Skeletal muscle cell (primary cell): ENCODE measurements at places on chromosomes 2 and 18.

DNA sequence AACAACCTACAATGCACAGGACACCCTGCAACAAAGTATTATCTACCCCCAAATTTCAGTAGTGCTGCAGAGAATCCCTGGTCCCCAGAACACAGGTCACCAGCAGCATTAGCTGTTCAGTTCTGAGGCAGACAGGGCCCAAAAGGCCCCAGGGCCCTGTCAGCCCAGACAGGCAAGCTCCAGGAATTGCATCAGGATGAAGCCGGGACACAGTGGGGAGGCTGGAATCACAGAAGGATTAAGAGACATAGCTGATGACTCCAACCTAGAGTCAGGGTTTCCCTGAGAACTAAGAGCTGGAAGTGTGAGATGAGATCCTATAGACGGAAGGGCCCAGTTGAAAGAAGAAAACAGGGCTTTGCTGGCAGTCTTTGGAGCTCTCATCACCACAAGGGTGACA lies 148.1 kb downstream of the GALNT14 start:
- DNase-seq = no peak

- DNase-seq = no peak
Measured at GRCh38 chr2:30770816-30771576, 36.2 kb downstream of the CAPN13 start.

DNA sequence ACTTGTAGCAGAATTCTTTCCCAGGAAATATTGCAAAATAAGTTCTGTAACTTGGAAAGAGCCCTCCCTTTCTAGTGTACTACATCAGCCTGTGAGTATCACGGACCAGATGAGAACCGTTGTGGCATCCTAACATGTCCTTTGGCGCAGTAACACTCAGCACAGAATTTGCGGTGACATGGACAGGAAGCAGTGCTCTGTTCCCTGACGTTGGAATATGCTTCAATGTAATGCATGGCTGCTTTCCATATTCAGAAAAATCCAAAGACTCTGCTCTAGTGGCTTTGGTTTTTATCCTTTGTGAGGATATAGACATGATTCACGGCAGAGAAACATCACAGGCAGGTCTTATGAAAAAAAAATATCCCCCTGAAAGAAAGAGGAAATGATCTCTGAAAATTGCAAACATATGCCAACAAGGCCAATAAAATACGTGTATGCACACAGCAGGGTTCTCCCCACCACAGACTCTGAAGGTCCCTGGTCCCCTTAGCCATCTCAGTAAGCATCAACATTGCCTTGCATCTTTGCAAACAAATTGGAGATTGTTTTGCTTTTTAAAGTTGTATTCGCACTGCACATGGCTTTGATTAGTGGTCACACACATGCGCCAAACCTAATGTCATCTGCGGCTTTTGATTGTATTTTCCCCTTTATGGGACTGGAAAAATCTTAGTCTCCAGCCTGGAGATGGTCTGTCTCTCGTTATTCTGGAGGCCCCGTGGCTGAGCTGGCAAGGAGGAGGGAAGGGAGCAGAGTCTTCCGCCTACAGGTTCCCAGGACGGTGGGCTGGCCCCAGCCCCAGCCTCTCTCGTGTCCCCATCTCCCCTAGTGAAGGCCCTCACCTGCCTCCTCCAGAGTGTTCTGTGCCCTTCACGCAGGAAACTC lies 122.9 kb downstream of the COPS8 start:
- DNase-seq = peak; percentile 76

- DNase-seq = no peak
Measured at GRCh38 chr2:85243101-85244072, 84.4 kb downstream of the TGOLN2 start.

- DNase-seq = no peak
Measured at GRCh38 chr18:40048253-40048652, 1906.8 kb upstream of the PIK3C3 start.

DNA sequence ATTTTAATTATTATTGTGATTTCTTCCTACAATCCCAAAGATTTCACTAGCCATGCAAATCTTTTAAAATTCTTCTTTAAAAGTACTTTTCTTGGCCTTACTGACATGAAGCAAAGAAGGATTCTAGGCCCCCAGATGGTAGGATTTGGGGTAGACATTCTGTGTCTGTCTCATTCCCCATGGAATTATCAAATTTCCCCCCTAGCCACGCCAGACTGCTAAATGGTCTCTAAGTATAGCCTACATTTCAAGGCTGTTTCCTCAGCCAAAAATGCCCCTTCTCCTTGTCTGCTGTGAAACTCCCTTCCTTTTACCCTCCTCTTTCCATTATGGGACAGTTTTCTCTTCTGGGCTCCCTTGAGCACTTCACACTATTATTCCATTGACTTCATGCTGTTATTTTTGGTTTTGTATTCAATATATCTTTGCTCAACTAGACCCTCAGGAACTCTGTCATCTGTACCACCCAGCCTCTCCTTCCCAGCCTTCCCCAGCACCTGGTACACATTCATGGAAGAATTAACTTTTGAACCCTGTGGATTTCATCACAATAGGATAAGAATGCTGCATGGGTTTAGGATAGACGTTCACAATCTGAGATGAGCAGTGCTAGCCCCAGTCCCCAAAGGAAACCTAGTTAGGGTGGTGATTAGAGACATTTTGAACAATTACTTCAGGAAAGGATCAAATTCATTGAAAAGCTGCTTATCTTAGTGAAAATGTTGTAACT lies 21.5 kb upstream of the CYP1B1 start:
- DNase-seq = no peak

DNA sequence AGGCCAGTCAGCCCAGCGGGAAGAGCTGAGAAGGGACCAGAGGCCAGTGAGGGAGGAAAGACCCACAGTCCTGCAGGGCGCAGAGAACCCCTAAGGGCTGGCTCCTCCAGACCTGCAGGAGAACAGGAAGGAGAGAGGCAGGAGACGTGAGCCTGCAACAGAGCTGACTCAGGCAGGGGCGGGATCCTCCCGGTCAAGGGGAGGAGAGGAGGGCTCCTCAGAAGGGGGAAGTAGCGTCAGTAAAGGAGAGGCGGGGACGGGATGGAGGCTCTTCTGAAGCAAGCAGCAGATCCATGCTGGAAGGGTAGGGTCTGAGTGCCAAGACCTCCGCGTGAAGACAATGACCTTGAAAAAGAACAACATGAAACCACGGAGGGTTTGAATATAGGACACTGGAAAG lies 50.8 kb downstream of the TRABD2A start:
- no peak for DNase-seq

- DNase-seq = peak; percentile 48
Measured at GRCh38 chr2:10584843-10585475, 104.8 kb downstream of the NOL10 start.

DNA sequence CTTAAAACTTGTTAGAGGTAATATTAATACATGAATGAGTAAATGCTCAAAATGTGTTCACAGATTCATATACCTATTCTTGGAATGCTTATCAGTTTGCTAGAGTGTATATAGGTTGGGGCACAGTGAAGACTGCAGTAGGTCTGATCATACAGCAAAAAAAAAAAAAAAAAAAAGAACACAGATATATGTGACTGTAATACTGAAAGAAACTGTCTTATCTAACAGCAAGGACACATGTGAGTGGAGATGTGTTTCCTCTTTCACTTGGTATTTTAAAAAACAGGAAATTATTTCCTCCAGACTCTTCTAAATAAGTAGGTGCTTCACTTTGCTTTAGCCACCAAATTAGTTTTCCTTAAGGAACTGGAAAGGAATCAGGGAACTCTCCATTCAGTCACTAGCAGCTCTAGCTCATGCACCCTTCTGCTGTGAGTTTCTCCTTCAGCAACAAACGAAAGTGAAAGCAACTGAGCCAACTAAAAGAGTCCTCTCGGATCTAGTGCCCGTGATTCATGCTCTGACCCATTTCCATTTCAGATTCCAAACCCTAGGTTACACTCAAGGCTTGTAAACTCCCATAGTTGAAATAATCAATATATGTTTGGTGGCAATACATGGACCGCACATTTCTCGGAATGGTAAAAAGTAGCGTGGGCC lies 98.5 kb downstream of the DSEL start:
- DNase-seq = no peak

- DNase-seq = peak; percentile 85
Measured at GRCh38 chr2:161122772-161123530, 37.3 kb upstream of the TANK start.

- no peak for DNase-seq
Measured at GRCh38 chr2:42474765-42475454, 18.9 kb downstream of the KCNG3 start.

- no peak for DNase-seq
Measured at GRCh38 chr2:239639421-239640185, 238.8 kb upstream of the HDAC4 start.

GRCh38 chr2:13103151-13103550 lies 386.4 kb downstream of the TRIB2 start:
- DNase-seq = no peak

DNA sequence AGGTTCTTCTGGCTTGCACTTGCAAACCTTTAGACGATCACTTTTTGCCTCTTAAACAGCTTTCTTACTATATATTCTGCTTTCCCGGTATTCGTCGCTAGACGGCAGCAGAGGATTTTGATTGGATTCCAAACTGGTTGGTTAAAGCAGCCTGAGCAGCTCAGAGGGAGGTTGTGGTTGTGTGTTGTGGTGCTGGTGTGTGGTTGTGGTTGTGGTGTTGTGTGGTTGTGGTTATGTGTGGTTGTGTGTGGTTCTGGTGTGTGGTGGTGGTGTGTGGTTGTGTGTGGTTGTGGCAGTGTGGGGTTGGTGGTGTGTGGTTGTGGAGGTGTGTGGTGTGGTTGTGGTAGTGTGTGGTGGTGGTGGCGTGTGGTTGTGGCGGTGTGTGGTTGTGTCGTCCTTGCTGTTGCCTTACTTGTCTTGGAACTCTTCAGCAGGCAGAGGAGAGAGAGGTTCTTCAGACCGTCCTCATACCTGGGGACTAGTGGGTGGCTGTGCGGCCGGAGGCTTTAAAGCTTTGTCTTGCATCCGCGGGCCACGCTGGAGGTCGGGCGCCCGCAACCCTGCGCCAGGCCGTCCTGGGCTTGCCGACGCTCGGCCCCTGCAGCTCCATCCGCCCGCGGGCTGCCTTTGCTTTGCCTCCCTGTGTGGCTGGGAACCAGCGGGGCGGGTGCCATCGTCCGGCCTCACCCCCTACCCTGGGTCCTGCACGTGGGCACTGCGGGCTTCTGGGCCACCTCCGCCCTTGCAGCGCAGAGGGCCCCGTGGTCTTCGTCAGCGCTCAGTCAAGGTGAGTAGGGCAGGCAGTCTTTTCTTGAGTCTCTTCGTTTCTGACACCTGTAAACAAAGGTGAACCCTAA lies 190.8 kb downstream of the ARHGAP28 start:
- DNase-seq = peak; percentile 21

DNA sequence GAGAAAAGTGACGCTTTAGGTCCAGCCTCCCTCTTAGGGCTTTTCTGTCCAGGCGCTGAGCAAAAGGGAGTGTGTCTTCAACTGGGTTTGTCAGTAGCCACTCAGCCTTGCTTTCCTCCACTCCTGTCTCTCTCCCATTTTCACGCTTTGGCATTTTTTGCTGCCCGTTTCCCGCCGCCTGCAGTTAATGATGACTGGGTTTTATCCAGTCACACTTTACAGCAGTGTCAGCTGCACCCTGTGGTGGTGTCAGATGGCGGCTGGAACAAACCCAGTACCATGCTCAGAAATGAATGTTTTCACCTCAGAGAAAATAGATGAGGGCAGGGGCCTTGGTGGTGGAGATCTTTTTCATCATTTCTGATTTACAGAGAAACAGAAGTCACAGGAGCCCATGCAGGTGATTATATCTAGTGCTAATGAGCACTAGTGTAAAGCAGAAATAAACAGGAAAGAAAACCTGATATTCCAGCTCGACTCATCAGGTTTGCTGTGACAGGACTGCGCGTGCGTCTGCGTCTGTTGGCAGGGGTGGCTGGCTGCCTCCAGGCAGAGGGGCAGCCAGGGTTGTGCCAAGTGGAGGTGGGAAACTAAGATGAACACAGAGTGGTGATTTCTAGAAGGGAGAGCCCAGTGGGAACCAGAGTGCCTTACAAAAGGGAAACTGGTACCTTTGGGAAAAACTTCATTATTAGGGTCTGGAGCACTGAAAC lies 139.9 kb downstream of the TANC1 start:
- DNase-seq = no peak

DNA sequence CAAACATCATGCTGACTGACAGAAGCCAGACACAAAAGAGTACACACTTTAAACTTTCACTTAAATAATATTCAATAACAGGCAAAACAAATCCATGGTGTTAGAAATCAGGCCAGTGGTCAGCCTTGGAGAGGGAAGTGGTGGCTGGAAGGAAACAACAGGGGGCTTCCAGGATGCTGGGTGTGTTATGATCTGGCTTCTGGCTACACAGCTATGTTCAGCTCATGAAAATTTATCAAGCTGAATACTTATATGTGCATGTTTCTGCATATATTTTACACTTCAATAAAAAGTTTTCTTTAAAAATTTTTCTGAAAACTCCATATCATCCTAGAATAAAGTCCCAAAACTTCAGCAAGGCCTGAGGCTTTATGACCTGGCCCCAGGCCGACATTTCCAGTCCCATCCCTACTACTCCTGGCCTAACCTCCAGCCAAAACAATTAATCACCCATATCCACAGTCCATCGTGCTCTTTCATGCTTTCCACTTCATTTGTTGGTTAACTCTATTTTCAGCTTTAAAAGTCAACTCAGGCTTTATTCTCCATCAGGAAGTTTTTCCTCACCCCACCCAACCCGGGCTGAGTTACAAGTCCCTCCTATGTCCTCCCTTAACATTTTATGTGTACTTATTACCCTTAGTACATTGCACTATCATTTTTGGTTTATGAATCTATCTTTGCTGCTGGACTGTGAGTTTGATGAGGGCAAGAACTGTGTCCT lies 27.9 kb upstream of the SPTBN1 start:
- no peak for DNase-seq

- DNase-seq = no peak
Measured at GRCh38 chr2:26970928-26971627, 641 bp downstream of the MAPRE3 start.

GRCh38 chr2:210557721-210558120 lies 1.3 kb downstream of the CPS1 start:
- no peak for DNase-seq

DNA sequence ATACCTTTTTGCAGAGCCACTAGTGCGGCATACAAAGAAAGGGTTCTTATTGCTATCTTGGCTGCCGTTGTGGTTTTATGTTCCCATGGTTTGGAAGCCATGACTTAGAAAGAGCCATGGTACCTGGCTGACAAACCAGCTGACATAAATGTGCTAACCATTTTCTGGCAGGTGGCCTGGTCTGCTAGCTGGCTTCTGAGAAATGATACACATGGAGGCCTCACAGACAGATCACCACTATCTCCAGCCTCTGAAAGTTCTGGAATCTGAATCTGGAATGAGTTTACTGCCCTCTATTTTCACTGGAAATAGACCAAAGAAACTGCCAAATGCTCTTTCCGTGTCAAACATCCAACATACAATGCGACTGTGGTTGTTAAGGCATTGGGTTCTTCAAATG lies 123.7 kb downstream of the QPCT start:
- DNase-seq = no peak

- DNase-seq = no peak
Measured at GRCh38 chr2:113309655-113310387, 31.1 kb upstream of the PAX8 start.

DNA sequence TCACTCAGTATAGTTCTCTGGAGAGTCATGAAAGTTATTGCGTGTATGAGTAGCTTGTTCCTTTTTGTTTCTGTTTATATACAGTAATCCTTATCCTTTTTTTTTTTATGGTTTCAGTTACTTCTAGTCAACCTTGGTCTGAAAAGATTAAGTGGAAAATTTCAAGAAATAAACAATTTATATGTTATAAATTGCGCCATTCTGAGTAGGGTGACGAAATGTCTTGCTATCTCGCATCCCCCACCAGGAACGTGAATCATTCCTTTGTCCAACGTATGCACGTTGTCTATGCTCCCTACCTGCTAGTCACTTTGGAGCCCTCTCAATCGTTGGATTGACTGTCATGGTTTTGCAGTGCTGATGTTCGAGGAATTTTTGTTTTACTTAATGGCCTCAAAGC lies 60.4 kb downstream of the FAM117B start:
- no peak for DNase-seq

- DNase-seq = no peak
Measured at GRCh38 chr2:109507217-109507616, 106.5 kb downstream of the SEPTIN10 start.
